Subcutaneous adipose tissue (tissue), 4 donors: ENCODE measurements at places on chromosomes 5 and 9. TPM values are rescaled to one million over a fixed set of nuclear protein-coding genes. Genes with fewer than 3 reads are reported as not detected.

WNT8A gene
- total RNA-seq = not detected

BTNL3 gene
- total RNA-seq = not detected

FGF1 gene
- 0.75 TPM for total RNA-seq

OR1N1 gene
- total RNA-seq = not detected

IL17B gene
- total RNA-seq = not detected

CFAP157 gene
- total RNA-seq = not detected

IL13 gene
- not detected for total RNA-seq

POC5 gene
- 10.9 TPM for total RNA-seq

ISL1 gene
- not detected for total RNA-seq

RNF145 gene
- total RNA-seq = 41.6 TPM

CARTPT gene
- total RNA-seq = not detected

ZBTB26 gene
- total RNA-seq = 5.8 TPM
